ENCODE measurements at places on chromosomes 2 and 18. TPM values are rescaled to one million over a fixed set of nuclear protein-coding genes. Genes with fewer than 3 reads are reported as not detected.

SNTG2 gene
- total RNA-seq = 0.41 TPM

FSHR gene
- total RNA-seq = not detected

OXER1 gene
- total RNA-seq = 1.8 TPM

SRD5A2 gene
- not detected for total RNA-seq

DNA sequence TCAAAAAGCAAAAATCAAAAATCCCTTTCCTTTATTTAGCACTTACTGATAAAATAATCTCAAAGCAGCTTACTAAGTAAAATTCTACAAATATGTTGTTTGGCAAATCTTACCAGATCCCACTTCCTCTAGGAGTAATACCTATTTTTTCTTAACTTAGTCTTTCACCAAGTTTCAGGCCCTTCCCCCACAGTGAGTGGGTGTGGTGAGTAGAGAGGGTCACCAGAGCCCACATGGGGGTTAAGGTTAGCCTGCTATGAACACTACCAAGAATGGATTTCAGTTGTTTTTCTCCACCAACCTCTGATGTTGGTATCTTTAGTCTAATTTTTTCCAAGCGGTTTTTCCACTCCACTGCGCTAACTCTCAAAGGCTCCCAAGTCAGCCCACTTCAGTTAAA, 23.2 kb downstream of the PIAS2 start:
- no peak for DNase-seq
- H3K27ac ChIP-seq = no peak overlapping the region
- H3K4me1 ChIP-seq = no peaks in the 10 kb centered on the region
- peaks cover 11% of the 10 kb centered on the region for H3K36me3 ChIP-seq

- H3K27me3 ChIP-seq = peaks cover 9% of the 10 kb centered on the region
- no peak overlapping the region for H3K27ac ChIP-seq
- no peak for DNase-seq
- peaks cover 2% of the 10 kb centered on the region for H3K4me1 ChIP-seq
Measured at GRCh38 chr2:1544478-1545069, 131.3 kb downstream of the TPO start.

- H3K4me3 ChIP-seq = peak overlapping the region; percentile 61
- DNase-seq = no peak
- no peaks in the 10 kb centered on the region for H3K27me3 ChIP-seq
- no peak overlapping the region for H3K27ac ChIP-seq
- H3K36me3 ChIP-seq = no peaks in the 10 kb centered on the region
Measured at GRCh38 chr2:62506421-62506750, 391 bp upstream of the TMEM17 start.

DNA sequence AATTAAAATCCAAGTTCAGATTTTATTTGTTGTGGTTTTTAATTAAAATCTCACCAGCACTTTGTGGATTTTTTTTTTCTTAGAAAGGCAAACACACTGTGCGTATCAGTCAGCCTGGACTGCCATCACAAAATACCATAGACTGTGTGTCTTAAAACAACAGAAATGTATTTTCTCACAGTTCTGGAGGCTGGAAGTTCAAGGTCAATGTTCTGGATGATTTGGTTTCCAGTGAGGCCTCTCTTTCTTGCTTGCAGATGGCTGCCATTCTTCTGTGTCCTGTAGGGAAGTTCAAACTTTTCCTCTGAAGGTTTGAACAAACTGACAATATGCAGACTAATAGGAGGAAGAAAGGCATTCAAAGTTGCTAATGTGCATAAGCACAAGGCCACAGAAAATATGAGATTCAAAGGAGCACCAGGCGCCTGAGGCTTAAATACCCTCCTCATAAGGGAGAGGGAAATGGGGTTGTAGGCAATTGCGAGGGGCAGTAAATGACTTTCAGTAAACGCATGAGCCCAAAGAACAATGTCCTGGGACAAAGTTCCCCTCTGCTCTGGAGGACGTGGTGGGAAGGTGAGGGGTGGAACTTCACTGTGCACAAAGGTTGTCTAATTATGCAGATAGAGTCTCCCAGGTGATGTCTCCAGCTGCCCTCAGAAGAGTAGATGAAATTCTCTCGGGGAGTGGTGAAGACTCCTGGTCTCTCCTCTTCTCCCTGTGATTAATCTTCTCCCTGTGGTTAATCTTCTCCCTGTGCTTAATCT, 26.5 kb upstream of the KCNF1 start:
- 0 out of 2 replicates have a peak, but pooled peaks cover 3% of the 10 kb centered on the region for H3K27me3 ChIP-seq
- H3K4me3 ChIP-seq = no peak overlapping the region
- DNase-seq = no peak
- no peak overlapping the region for H3K27ac ChIP-seq
- no peaks in the 10 kb centered on the region for H3K36me3 ChIP-seq

DNA sequence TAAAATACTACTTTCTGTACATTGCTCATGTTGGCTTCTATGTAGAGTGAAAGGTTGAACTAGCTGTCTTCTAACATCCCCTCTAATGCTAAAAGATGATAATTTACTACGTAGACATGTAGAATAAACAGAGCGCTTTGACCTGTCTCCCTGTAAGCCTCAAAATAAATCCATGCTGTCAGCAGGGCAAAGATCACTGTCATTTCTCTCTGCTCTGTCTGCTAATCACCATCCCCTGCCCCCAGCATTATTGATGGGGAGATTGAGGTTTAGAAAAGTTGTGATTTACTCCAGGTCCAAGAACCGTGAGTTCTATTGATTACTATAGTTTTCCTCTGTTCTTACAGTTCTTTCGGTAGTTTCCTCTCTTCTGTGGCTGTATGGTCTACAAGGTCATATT, 39.0 kb upstream of the GRHL1 start:
- H3K4me3 ChIP-seq = no peak overlapping the region
- peaks cover 12% of the 10 kb centered on the region for H3K4me1 ChIP-seq
- H3K27ac ChIP-seq = no peak overlapping the region
- DNase-seq = no peak
- peaks cover 45% of the 10 kb centered on the region for H3K36me3 ChIP-seq

DNA sequence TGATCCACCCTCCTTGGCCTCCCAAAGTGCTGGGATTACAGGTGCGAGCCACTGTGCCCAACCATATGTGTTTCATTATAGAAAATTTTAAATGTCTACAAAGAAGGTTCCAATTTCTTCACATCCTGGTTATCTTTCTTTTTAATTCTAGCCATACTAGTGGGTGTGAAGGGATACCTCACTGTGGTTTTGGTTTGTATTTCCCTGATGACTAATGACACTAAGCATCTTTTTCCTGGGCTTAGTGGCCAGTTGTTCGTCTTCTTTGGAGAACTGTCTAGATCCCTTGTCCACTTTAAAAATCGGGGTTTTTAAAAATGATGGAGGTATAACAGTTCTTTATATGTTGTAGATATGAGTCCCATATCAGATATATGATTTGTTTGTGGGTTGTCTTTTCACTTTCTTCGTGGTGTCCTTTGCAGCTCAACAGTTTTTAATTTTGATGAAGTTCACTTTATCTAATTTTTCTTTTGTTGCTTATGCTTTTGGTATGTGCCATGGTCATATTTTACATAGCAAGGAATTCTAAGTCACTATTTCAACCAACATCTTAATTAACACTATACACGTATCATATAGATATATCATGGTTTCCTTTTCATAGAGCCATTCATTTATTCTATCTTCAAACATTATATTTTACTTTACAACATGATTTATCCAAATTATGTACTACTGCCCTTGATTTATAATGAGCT, 135.0 kb upstream of the RIOK3 start:
- no peak overlapping the region for H3K4me3 ChIP-seq
- no peaks in the 10 kb centered on the region for H3K36me3 ChIP-seq
- H3K4me1 ChIP-seq = peaks cover 5% of the 10 kb centered on the region
- no peaks in the 10 kb centered on the region for H3K27me3 ChIP-seq
- H3K27ac ChIP-seq = peak overlapping the region; percentile 60

DNA sequence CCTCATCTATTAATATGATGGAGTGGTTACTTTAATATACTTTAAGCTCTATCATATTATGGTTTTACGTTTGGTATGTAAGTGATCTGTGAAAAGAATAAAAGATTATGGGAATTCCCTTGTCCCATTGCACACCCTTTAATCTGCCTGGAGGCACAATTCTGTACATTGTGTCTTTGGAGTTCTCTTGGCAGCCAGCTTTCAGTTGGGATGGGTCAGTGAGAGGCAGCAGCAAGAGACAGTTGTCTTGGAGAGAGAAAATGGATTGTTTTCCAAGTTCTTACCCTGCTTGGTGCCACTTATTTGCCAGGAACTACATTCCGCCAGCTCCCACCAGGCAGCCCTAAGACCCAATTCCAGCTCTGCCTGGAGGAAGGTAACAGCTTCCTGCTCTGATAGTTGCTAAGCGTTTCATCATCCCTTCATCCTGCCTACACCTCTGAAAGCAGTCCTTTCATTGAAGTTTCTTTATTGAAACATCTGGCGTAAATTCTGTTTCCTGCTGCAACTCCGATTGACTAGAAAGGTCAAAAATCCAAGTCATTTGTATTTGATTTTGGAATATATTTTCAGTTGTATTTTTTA, 365.2 kb downstream of the AKAIN1 start:
- no peaks in the 10 kb centered on the region for H3K36me3 ChIP-seq
- no peak overlapping the region for H3K27ac ChIP-seq
- no peak overlapping the region for H3K4me3 ChIP-seq
- H3K4me1 ChIP-seq = no peaks in the 10 kb centered on the region
- H3K27me3 ChIP-seq = no peaks in the 10 kb centered on the region

DNA sequence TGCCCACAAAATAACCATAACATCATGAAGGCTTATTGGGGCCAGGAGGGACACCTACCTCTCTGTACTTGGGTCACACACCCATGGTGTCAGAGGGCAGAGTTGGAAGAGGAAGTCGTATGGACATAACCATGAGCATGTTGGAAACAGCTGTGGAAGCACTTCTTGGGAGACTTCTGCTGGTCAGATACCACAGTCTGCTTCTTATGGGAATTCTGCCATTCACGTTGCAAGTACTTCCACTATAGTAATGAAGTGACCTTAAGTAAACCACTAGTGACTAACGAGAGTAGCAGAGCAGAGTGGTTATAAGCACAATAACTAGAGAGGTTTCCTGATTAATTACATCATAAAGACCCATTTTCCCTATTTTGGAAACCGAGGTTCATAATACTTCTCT, 61.1 kb upstream of the TFPI start:
- no peaks in the 10 kb centered on the region for H3K27me3 ChIP-seq
- no peaks in the 10 kb centered on the region for H3K36me3 ChIP-seq
- H3K27ac ChIP-seq = no peak overlapping the region
- DNase-seq = no peak
- peaks cover 28% of the 10 kb centered on the region for H3K4me1 ChIP-seq

- H3K27me3 ChIP-seq = no peaks in the 10 kb centered on the region
- no peak for DNase-seq
- no peak overlapping the region for H3K4me3 ChIP-seq
- H3K36me3 ChIP-seq = no peaks in the 10 kb centered on the region
- H3K4me1 ChIP-seq = no peaks in the 10 kb centered on the region
Measured at GRCh38 chr18:1652018-1652417, 747.3 kb downstream of the ADCYAP1 start.

DNA sequence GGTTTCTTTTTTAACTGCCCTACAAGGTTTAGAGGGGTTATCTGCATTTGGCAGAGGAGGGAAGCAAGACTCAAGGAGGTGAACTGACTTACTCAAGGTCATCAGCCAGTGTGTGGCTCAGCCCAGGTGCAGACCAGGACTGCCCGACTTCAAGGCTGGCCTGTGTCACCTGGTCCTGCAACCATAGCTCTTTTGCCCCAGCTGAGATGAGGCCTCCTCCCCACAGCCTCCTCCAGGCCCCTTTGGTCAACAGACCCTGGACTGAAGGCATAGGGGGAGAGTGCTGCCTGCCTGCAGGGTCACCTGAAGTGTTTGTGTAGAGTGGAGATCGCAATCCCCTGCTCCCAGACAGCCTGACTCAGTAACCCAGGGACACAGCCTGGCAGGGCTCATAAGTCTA, 168.5 kb upstream of the GLI2 start:
- peaks cover 23% of the 10 kb centered on the region for H3K27me3 ChIP-seq
- H3K4me1 ChIP-seq = peaks cover 8% of the 10 kb centered on the region
- no peak for DNase-seq
- no peaks in the 10 kb centered on the region for H3K36me3 ChIP-seq

- H3K4me3 ChIP-seq = no peak overlapping the region
- no peak overlapping the region for H3K27ac ChIP-seq
- H3K27me3 ChIP-seq = no peaks in the 10 kb centered on the region
- no peak for DNase-seq
Measured at GRCh38 chr2:207513551-207514257, 16.1 kb upstream of the CREB1 start.

- no peaks in the 10 kb centered on the region for H3K27me3 ChIP-seq
- no peak overlapping the region for H3K27ac ChIP-seq
- peaks cover 19% of the 10 kb centered on the region for H3K4me1 ChIP-seq
- H3K36me3 ChIP-seq = no peaks in the 10 kb centered on the region
- DNase-seq = no peak
Measured at GRCh38 chr2:173720306-173720705, 244.9 kb downstream of the SP3 start.
